ENCODE measurements at places on chromosomes 7 and 10.

DNA sequence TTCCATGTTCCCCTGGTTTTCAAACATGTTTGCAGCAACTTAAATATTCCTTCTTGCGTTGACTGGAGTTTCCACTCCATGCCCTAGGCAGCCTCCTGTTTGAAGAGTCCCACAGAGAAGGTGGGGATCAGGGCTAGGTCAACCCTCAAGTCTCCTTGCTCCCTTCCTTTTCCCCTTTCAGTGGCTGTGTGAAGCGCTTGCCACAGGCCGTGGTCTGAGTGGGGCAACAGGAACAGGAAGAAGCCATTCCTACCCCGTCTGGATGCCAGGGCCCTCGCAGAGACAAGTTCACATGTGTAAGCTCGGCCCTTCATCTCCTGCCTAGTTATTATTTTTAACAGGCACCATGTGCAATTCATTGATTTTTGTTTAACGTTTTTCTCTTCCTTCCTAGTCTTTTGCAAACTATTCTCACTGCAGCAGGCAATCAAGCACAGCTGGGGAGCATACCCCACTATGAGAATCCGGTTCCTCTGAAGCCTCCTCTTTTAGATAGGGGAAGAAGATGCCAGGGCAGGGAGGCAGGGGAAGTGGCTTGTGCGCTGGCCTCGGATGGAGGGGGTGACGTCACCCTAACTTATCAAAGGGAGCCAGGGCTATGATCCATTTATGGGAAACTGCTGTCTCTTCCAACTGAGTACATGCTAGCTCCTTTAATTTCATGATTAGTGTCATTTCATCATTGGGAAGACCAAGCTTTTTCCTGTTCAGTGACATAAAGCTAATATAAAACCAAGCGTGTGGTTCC lies 64.2 kb downstream of the PRLHR start:
- no peak for DNase-seq

GRCh38 chr10:122164815-122165483 lies 106.1 kb upstream of the BTBD16 start:
- DNase-seq, result no peak

DNA sequence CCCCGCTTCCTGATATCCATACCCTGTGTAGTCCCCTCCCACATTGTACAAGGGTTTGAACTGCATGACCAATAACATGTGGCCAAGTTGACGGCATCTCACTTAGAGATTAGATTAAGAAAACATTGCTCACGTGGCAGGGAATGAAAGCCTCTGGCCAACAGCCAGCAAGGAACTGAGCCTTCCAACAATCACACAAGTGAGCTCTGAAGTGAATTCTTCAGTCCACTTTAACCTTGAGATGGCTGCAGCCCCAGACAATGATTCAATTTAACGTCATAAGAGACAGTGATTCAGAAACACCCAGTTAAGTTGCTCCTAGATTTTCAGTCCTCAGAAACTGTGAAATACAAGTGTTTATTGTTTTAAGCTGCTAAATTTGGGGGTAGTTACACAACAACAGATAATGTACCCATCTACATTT lies 165.9 kb upstream of the PLXNA4 start:
- no peak for DNase-seq

DNA sequence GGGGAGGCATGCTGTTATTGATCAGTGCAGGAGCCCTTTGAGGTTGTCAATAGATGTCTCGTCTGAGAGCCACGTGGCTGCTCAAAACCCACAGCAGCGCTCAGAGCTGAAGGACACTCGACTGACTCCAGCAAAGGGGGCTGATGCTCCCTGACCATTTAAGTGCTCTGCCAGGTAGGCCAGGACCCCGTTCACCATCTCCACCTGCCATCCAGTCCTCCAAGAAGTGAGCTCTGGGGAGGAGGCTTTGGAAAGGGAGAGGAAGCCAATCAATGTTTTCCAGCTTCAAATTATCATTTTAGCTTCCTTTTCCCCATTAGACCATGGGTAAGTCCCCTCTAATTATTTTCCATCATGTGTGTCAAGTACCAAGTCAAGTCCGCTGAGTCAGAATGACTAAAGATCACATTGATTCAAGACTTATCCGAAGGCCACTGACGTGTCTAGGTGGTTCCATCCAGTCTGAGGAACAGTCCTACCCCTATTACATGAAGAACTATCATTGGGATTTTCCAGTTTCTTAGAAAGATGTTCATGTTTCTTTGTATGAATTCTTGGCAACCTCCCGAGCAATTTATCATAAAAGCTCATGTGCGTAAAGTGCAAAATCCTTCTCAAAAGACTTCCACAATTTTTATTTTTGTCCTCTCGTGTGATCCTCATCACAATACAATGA lies 302.6 kb upstream of the LYZL1 start:
- DNase-seq, result no peak

GRCh38 chr7:113026941-113027340 lies 59.7 kb downstream of the GPR85 start:
- DNase-seq, result no peak

DNA sequence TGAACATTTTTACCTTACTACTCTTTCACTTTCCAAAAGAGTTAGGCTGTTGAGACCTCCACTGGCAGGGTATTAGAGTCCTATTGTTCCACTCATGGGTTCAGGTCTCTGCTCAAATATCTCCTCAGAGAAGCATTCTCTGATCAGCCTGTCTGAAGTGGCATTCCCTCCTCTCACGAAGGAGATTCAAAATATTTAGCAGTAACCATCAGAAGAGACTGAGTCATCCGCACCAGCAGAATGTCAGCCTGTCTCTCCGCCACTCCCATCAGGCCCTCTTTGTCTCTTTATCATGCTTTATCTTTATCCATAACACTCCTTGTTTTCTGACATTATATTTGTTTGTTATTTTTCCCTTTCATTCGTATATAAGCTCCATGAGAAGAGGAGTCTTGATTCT lies 79.1 kb downstream of the AASS start:
- DNase-seq, result no peak

GRCh38 chr7:39488467-39489393 lies 77.5 kb upstream of the YAE1 start:
- DNase-seq, result no peak

DNA sequence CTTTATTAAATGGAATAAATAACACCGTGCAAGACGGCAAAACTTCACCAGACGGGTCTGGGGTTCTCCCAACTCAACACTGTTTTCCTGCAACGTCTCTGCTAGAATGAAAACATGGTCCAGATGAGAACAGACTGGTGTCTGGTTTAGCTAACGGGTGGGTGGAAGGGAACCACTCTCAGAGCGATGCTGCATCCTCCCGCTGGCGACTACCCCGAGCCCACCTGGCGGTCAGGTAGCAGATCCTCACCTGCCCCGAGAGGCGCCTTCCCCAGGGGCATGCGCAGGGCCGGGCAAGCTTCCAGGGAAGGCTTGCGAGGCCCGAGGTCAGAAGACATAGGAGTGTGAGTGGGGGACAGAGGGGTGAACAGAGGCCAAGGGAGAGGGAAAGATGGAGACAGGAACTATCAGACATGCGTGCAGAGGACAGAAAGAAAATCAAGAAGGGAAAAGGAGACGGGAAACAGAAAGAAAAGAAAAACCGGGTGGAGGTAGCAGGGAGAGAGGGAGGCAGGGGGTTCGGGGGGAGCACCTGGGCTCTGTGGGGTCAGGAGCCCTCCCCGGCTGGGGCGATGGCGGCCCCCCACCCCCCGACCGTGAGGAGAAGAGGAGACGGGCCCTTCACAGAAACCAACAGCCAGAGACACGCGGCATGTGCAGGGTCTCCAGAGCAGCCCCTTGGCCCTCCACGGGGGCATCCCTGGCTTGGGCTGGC lies 222.0 kb downstream of the MAD1L1 start:
- DNase-seq, result no peak
